ENCODE measurements at places on chromosomes 4 and X. TPM values are rescaled to one million over a fixed set of nuclear protein-coding genes. Genes with fewer than 3 reads are reported as not detected.

The CXCL8 gene
- total RNA-seq, result not detected

The FGB gene
- not detected for total RNA-seq

The BTK gene
- 5.4 TPM for total RNA-seq

The TIGD4 gene
- total RNA-seq, result not detected

The PPEF1 gene
- 0.38 TPM for total RNA-seq

The PDLIM3 gene
- total RNA-seq, result 281 TPM

The RAB33A gene
- 0.32 TPM for total RNA-seq

The FATE1 gene
- total RNA-seq, result not detected

The EIF4E gene
- 50.7 TPM for total RNA-seq

The HSFX2 gene
- total RNA-seq, result not detected

The PDK3 gene
- 6.3 TPM for total RNA-seq

The AR gene
- total RNA-seq, result 23.9 TPM

The NUDT11 gene
- 0.14 TPM for total RNA-seq

The AADAT gene
- total RNA-seq, result 1.4 TPM

The ANOS1 gene
- total RNA-seq, result 4.9 TPM

The XK gene
- 8.7 TPM for total RNA-seq

The UGT8 gene
- total RNA-seq, result not detected

The FRAS1 gene
- 2.2 TPM for total RNA-seq

All from Right ventricle myocardium inferior (tissue), 1 donor.